ENCODE measurements at places on chromosomes 16 and 17.

GRCh38 chr17:27265333-27265732 is 28.6 kb upstream of the WSB1 start:
- no peak for DNase-seq

GRCh38 chr16:86748652-86749051 is 170.3 kb downstream of the FOXL1 start:
- no peak for DNase-seq

GRCh38 chr16:30439720-30440348 is 5.8 kb downstream of the SEPHS2 start:
- DNase-seq, result no peak

GRCh38 chr16:48394355-48394703 is 9.1 kb upstream of the SIAH1 start:
- no peak for DNase-seq

GRCh38 chr17:9522074-9522473 is 53.5 kb downstream of the STX8 start:
- DNase-seq, result no peak

DNA sequence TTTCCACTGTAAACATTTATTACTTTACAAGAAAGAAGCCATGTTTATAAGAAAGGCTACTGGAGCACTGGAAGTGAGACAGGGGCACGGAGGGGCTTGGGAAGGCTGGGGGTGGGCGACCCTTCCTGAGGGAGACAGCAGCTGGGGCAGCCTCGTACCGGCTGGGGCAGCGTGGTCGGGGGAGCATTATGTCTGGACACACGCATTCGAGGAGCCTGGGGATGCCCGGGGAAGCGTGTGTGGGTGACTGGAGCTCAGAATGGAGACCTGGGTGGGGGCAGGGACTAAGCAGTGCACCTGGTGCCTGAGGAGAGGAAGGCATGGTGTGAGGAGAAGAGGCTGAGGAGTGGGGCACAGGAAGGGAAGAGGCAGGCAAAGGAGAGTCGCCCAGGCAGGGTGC is 64.5 kb downstream of the SRCIN1 start:
- DNase-seq, result no peak

GRCh38 chr16:71536752-71537499 is 10.7 kb downstream of the CHST4 start:
- no peak for DNase-seq

GRCh38 chr16:57277586-57277985 is 6.9 kb downstream of the PLLP start:
- DNase-seq, result peak; percentile 51

- no peak for DNase-seq
Observed at GRCh38 chr17:53032861-53033271, 789.9 kb upstream of the KIF2B start.

DNA sequence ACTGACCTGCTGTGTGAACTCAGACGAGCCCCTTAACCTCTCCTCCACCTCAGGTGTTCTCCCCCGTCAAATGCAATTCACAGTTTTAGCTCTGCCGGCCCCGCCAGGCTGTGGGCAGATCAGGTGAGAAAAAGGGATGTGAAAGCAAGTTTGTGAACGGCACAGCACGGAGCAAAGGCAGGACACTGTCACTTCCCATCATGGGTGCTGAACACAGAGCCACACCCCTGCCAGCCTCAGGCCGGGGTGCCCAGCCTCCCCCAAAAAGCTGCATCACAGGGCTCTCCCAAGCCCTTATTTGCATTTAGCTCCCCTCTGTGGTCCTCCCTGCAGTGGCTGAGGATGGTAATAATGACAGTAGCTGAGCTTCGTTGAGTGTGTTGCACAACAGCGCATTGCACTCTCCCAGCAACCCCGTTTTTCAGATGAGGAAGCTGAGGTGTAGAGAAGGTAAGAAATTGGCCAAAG is 88.8 kb upstream of the TNRC6C start:
- no peak for DNase-seq

DNA sequence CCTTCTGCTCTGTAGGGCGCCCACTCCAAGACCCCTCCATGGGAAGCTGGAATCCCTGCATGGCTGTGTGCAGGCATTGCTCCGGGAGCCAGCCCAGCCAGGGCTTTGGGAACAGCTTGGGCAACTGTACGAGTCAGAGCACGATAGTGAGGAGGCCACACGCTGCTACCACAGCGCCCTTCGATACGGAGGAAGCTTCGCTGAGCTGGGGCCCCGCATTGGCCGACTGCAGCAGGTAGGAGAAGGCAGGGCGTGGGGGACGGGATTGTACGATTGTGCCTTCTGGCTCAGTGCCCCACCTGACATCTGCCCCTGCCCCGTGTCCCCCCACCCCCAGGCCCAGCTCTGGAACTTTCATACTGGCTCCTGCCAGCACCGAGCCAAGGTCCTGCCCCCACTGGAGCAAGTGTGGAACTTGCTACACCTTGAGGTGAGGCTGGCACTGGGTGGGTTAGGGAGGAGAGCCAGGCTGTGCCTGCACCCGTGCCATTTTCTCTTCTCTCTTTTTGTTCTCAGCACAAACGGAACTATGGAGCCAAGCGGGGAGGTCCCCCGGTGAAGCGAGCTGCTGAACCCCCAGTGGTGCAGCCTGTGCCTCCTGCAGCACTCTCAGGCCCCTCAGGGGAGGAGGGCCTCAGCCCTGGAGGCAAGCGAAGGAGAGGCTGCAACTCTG is 8.7 kb upstream of the TMEM88 start:
- no peak for DNase-seq

GRCh38 chr16:85428168-85428898 is 184.8 kb upstream of the GSE1 start:
- no peak for DNase-seq

GRCh38 chr16:6258056-6258455 is 1074.6 kb upstream of the RBFOX1 start:
- DNase-seq, result no peak

- DNase-seq, result no peak
Observed at GRCh38 chr16:46762583-46762982, 14.4 kb upstream of the MYLK3 start.
